Activated T-helper 9 cell treated with anti-CD3 and anti-CD28 coated beads, Interleukin-2, amount 50 U/mL, for 16 hours (primary cell): ENCODE measurements at places on chromosomes 5 and 9.

GRCh38 chr5:1431021-1431811 is 14.0 kb downstream of the SLC6A3 start:
- DNase-seq = no peak

DNA sequence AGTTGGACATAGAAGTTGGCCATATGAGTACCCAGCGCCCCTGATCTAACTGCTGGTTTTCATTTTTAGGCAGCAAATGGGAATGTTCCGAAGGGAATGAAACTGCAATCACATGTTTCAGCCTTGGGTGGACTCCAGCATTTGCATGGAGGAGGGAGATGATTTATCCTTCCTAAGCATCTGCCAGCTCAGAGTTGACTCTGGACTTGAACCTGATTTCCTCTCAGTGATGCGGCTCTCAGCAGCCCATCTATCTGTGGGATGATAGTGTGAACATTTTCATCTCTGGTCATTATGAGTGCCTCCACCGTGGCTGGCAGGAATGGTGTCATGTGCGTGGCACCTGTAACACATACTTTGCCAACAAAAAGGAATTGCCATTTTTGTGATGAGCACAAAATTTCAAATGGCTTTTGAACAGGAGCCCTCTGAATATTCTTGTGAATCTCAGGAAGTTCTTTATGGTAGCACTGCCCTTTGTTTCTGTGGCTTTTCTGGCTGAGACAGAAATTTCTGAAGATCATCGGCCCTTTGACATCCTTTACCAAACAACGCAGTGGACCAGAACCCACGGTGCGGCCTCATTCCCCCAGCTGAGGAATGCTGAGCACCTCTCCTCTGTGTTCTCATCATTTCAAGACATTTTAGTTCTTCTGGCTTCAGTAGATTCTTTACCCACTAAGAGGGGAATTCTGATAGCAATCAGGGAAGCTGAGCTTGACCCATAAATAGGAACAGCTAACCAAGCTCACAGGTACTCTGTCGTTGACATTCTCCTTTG is 28.5 kb downstream of the FUBP3 start:
- no peak for DNase-seq

GRCh38 chr9:83405759-83406158 is 132.4 kb downstream of the FRMD3 start:
- DNase-seq = no peak

DNA sequence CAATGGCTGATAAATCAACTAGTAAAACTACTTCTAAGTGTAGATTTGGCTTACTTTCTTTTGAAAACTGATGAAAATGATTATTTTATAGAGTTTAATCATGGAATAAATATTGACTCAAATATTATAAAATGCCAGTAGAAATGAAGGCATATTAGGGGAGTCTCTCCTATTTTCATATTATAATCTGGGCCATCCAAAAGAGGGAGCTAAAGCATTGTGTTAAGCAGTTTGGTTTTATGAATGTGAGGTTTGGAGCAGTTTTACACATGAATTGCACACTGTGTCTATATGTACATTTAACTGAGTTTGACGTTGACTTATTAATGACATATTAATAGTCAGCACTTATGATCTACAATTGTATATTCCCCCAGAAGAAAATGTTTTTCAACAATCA is 17.4 kb downstream of the CDH9 start:
- DNase-seq = no peak

GRCh38 chr9:32500768-32501167 is 25.2 kb downstream of the RIGI start:
- DNase-seq = no peak

- DNase-seq = no peak
These were observed 372.6 kb downstream of the EBF1 start for GRCh38 chr5:158727136-158727535.

GRCh38 chr5:115600766-115601165 is 1.5 kb downstream of the TICAM2 start:
- DNase-seq = no peak

DNA sequence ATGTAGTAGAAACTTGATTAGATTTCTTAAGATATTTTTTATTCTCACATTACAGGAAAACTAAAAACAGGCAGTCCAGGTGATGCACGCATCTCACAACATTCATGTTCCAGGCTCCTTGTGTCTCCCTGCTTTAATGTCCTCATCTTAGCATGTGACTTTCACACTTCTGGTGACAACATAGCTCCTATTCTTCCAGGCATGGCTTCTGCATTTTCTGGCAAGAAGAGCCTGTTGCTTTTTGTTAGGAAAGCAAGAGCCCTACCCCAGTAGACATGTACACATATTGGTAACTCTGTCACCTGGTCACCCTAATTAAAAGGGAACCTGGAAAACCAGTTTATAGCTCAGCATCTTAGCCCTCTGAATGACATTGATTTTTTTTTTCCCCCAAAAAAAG is 92.5 kb downstream of the PPIC start:
- DNase-seq = no peak

GRCh38 chr5:35884191-35884769 is 27.6 kb downstream of the IL7R start:
- no peak for DNase-seq

GRCh38 chr9:87844506-87844905 is 38.2 kb upstream of the SPATA31E1 start:
- DNase-seq = no peak

DNA sequence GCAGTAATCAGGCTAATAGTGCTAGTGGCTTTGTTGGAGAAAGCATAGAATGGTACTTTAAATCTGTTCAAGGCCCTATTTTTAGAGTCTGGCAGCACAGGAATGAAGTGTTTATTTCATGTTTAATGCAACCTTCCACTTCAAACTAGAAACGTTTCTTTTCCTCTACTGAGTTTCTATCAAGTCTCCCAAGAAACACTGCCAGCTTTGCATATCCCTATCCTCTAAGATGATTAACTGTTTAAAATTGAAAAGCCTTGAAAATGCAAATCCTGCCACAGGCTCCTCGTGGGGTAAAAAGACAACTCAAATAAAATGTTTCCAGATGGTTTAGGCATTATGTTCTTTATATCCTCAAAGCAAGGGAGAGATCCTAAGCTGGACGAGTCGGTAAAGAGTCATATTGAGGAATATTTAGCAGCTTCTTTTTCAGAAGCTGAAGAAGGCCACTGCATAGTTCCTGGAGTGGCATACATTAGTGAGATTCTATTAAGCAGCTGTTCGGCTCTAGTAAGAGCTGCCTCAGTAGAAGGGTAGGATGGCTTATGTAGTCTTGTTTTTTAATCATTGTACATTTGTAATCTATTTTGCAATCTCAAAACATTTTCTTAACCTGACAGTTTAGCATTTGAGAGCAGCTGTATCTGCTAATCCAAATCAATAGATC is 251.2 kb downstream of the CHSY3 start:
- no peak for DNase-seq

DNA sequence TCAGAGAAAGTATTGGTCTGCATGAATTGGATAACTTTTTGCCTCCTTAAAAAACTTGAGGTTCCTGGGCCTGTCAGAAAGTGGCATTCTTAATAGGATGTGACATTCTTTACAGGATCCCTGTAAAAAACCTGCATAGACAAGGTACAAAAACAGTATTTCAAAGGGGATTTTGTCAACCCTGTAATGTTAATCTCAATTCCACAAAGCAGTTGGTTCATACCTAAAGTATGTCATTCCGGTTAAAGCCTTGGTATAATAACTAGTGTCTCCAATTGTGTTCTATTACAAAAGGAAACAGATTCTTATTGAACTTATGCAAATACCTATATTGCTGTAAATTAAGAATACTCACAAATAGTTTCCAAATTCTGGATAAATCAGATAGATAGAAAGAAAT is 169.7 kb downstream of the CDH10 start:
- DNase-seq = no peak

DNA sequence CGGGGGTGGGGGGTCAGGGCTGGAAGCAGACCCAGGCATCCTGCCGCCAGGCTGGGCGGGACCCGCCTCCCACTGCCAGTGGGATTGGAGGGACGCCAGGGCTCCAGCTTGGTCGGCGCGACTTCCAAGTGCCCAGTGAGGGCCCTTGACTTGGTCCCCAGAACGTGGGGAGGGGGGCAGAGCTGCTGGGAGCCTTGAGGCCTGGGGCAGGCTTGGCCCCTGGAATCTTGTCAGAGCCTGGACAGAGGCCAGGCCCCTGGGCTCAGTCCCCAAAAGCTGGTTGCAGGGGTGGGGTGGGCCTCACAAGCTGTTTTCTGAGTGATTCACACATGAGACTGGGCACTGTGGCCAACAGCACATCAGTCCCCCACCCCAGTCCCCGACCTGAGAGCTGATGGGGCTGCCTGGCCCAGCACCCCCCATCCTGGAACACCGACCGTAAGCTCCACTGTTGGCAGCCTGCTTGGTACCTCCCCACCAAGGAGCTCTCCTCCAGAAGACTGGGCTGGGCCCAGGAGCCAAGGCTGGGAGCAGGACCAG is 526 bp downstream of the CLIC3 start:
- no peak for DNase-seq

GRCh38 chr5:31559942-31560341 is 27.8 kb downstream of the C5orf22 start:
- no peak for DNase-seq

DNA sequence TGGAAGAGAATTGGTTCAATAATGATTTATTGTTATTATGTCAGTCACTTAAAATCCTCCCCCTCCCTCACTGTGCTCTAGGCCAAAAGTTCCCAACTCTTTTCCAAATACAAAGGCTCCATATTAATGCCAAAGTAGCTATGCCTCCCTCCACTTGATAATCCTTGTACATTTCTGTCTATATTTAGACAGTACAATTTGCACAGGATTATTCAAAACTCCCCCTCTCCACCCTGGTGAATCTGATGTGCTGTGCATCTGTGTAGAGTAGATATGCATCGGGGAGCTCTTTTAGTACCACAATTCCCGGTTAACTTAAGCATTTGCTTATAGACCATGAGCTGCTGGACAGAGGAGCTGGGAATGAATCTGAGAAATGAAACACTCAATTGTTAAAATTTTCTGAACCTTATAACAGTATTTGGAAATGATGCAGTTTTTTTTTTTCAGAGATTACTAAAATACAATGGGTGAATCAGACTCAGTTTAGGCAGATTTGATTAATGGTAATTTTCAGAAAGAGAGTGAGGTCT is 27.6 kb downstream of the GLRA1 start:
- no peak for DNase-seq

GRCh38 chr5:103373597-103374472 is 115.3 kb downstream of the MACIR start:
- DNase-seq = no peak

DNA sequence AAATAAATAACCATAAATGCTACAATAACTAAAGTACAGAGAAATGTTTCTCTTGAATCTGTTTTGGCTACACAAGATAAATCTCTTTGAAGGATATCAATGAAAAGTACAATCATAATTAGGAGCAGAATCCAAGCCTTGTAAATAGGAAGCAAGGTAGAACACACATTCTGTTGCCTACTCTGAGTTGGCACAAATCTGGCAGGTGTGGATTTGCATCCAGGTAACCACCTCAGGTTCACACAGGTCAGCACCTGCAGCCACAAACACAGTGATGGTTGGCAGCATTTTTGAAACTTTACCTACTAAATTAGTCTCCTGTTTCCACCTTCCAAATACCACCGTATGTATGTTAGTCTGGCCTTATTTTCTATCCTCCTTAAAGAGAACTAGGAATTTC is 105.3 kb upstream of the PIK3R1 start:
- DNase-seq = no peak

DNA sequence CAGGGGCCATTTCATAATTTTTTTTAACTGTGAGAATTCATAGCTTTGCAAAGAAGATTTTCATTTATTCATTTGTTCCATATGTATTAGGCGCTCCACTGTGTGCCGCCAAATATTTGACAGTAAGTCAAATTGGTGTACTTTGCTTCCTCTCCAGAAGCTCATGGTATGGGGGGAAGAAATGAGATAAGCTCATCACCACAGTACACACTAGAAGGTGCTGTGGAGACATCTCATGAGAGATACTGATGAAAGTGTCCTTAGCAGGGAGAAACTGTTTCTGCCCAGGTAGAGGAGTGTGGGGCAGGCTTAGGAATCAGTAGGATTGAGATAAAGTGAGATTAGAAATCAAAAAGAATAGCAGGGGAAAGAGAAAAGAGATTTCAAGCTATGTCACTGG is 136.2 kb downstream of the CDH6 start:
- no peak for DNase-seq

DNA sequence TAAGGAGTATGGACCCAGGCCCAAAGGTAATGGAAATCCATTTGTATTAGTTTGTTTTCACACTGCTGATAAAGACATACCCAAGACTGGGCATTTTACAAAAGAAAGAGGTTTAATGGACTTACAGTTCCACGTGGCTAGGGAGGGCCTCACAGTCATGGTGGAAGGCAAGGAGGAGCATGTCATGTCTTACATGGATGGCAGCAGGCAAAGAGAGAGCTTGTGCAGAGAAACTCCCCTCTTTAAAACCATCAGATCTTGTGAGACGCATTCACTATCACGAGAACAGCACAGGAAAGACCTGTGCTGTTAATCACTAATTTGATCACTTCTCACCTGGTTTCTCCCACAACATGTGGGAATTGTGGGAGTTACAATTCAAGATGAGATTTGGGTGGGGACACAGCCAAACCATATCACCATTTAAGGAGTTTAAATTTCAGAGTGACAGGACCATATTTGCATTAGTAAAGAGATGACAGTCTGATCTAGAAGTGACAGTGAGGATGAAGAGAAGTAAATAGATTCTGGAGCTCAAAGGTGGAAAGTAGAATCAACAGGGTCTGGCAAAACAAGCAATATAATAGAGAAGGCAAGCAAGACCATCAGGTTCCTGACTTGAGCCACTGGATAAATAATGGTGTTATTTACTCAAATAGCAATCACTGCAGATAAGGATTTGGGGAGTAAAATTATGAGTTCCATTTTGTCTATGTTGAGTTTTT is 7.5 kb upstream of the FAM169A start:
- no peak for DNase-seq

DNA sequence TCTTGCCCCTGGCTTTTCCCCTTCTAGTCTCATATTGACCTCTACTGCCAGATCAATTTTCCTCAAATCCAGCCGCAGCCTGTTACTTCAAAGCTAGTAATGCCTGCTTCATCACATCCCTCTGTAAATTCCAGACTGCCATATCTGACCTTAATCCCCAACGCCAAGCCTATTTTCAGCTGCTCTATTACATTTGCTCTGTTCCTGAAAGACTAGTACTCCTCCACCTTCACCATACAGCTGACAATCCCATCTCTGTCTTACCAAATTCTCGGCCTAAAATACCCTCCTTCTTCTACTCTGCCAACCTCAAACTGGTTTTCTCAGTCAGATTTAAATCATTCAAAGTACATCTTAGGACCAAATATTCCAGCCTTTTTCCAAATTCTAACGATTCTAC is 420.2 kb downstream of the RAB3C start:
- no peak for DNase-seq
